ENCODE measurements at places on chromosomes 16 and 17. TPM values are rescaled to one million over a fixed set of nuclear protein-coding genes. Genes with fewer than 3 reads are reported as not detected.
A peak's percentile ranks its signal among the peaks of the same experiment; 100 is the strongest.

The TSPAN10 gene
- 0.31 TPM for total RNA-seq

The SEZ6L2 gene
- total RNA-seq, result 55.8 TPM

GRCh38 chr17:65529761-65530522 is 31.5 kb downstream of the AXIN2 start:
- H3K4me3 ChIP-seq, result no peak overlapping the region
- H3K27me3 ChIP-seq, result no peaks in the 10 kb centered on the region
- H3K4me1 ChIP-seq, result peaks cover 21% of the 10 kb centered on the region
- peak overlapping the region; percentile 84 for H3K27ac ChIP-seq
- peaks cover 24% of the 10 kb centered on the region for H3K36me3 ChIP-seq
- DNase-seq, result peak; percentile 41

The DRC3 gene
- not detected for total RNA-seq

GRCh38 chr16:79810449-79811189 is 210.1 kb upstream of the MAF start:
- H3K4me1 ChIP-seq, result no peaks in the 10 kb centered on the region
- DNase-seq, result peak; percentile 48
- no peaks in the 10 kb centered on the region for H3K27me3 ChIP-seq
- H3K4me3 ChIP-seq, result no peak overlapping the region
- no peak overlapping the region for H3K27ac ChIP-seq
- H3K36me3 ChIP-seq, result no peaks in the 10 kb centered on the region

GRCh38 chr17:40980117-40980516 is 4.0 kb downstream of the KRT40 start:
- H3K36me3 ChIP-seq, result no peaks in the 10 kb centered on the region
- no peak overlapping the region for H3K4me3 ChIP-seq
- no peaks in the 10 kb centered on the region for H3K27me3 ChIP-seq
- H3K4me1 ChIP-seq, result 0 out of 2 replicates have a peak, but pooled peaks cover 3% of the 10 kb centered on the region
- no peak overlapping the region for H3K27ac ChIP-seq

Measured in GM23338 (cell line).